ENCODE measurements at places on chromosomes 3 and 15.

GRCh38 chr3:151351219-151351618 lies 21.9 kb upstream of the P2RY13 start:
- no peak for DNase-seq

GRCh38 chr3:71416876-71417275 lies 166.7 kb downstream of the FOXP1 start:
- no peak for DNase-seq

GRCh38 chr15:91632981-91633380 lies 220.5 kb upstream of the SLCO3A1 start:
- DNase-seq, result no peak

DNA sequence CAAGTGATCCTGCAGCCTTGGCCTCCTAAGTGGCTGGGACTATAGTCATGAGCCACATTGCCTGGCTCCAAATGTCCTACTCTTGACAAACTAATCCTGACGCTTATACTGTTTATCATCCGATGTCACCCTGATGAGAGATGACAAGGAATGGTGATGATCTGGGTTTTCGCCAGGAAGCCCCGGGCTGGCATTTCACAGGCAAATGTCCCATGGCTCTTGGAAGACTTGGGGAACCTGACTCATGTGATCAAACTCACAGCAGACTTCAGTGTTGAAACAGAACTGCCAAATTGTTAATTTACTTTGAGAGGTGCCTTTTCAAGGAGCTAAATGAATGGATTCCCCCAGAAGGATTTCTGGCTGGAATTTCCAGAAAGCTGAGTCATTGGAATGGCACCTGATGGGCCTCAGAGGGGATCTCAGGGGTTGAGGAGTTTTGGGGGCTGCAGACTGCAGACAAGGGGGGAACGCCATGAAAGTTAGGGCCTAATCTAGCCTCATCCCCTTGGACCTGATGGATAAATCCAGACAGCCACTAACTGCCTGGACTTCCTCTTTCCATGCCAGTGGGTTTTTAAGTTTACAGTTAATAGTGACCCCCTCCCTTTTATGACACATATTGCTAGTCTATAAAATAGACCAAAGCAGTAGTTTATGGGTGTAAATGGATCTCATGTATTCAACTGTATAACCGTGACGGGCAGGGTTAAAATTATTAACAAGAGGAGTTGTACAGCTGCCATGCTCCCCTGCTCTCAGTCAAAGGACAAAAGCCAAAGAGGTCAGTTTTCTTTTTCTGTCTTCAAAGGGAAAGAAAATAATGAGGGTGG lies 146.6 kb downstream of the CHSY1 start:
- DNase-seq, result no peak

DNA sequence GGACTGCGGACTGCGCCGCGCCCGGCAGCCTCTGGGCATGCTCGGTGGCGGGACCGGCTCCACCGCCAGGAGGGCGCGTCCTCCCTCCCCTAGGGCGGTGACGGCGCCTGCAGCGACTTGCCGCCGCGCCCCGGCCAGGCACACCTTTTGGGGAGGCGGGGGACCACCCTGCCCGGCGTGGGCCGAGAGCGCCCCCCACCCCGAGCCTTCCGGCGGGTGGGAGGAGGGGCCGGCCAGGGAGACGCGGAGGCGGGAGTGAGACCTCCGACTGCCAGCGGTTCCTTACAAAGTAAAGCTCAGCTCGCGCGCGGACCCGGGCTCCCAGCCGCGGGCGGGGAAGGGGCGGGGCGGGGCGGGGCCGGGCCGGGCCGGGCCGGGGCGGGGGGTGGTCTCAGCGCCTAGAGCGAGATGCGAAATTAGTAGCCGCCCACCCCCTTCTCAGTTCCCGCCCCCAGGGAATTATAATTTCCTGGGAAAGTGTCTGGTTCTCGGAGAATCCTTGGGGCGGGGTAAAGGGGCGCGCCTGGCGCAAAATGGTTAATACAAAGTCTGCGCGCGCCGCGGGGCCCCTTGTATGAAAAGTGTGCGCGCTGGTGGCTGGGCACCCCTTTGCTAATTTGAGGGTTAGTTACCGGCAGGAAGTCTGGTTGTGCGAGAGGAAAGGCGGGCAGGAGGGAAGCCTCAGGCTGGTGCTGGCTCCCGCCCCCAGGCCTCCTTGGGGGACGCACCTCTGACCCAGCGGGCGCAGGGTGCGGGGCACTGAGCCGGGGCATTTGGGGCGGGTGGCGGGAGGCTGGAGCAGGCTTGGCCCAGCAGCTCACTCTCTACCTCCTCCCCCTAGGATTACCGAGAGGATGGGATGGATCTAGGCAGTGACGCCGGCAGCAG lies 224.8 kb upstream of the IL12A start:
- peak; percentile 69 for DNase-seq

GRCh38 chr15:85579957-85580694 lies 199.7 kb downstream of the AKAP13 start:
- no peak for DNase-seq

GRCh38 chr3:171514466-171514865 lies 54.3 kb upstream of the TNIK start:
- DNase-seq, result no peak

Data from prostate gland (tissue), 2 donors.